GM23248 (cell line): ENCODE measurements at places on chromosomes 5 and 9. TPM values are rescaled to one million over a fixed set of nuclear protein-coding genes. Genes with fewer than 3 reads are reported as not detected.

GRCh38 chr5:180605554-180606214 is 14.4 kb upstream of the SCGB3A1 start:
- peak; percentile 57 for DNase-seq

- DNase-seq: peak; percentile 57
Measured at GRCh38 chr5:15495026-15495425, 5.0 kb upstream of the FBXL7 start.

The FOXD4L5 gene
- total RNA-seq: not detected in 2 replicates

The MELK gene
- 23.2 and 23.3 TPM in 2 replicates for total RNA-seq

- DNase-seq: peak; percentile 17
Measured at GRCh38 chr5:58383448-58383847, 76.4 kb downstream of the PLK2 start.

The PDGFRB gene
- 189 and 205 TPM in 2 replicates for total RNA-seq

The NUP188 gene
- 45.9 and 57.0 TPM in 2 replicates for total RNA-seq

DNA sequence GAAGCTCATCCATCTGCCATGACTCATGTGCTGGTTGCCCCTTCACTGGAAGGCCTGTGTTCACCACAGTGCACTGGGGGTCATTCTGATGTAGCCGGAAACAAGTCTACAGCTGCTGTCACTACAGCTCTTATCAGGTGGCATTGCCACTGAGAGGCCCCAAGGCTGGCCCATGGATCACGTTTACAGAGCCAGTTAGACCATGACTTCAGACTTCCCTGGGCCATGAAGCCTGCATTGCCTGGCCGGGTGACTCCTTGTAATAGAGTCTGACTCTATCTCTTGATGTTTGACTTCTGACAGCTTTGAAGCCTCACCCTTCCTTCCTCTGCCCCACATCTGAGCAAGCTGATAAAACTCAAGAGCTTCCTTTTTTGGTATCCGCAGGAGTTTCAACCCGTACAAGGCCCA is 473.5 kb upstream of the DAP start:
- no peak for DNase-seq

The POU5F2 gene
- total RNA-seq: 0.32 and 0.76 TPM in 2 replicates

- no peak for DNase-seq
Measured at GRCh38 chr5:5613261-5613990, 190.9 kb downstream of the ICE1 start.

DNA sequence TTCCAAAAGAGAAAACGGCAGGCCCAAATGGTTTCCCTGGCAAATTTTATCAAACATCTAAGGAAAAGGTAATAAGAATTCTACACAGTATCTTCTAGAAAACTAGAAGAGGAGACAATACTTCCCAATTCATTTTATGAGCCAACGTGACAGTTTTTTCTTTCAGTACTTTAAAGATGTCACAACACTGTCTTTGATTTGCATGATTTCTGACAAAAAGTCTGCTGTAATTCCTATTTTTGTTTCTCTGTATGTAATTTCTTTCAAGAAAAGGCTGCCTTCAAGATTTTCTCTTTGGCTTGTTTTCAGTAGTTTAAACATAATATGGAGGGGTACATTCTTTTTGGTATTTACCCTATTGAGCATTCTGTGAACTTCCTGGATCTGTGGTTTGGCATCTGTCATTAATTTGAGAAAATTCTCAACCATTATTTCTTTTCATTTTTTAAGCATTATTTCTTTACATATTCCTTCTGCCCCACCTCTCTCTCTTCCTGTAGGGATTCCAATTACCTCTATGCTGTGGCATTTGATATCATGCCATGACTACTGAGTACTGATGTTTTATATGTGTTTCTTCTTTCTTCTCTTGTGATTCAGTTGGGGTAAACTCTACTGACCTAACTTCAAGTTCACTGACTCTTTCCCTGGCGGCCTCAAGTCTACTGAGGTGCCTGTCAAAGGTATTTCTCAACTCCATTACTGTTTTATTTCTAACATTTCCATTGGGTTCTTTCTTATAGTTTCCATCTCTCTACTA is 32.2 kb downstream of the ANKS6 start:
- peak; percentile 26 for DNase-seq

DNA sequence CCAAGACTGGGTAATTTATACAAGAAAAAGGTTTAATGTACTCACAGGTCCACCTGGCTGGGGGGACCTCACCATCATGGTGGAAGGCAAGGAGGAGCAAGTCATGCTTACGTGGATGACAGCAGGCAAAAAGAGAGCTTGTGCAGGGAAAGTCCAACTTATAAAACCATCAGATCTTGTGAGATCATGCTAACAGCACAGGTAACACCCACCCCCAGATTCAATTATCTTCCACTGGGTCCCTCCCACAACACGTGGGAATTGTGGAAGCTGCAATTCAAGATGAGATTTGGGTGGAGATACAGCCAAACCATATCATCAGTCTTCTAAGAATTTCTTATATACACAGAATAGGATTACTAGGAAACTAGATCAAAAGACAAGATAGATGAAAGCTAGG is 555.6 kb downstream of the PRR16 start:
- no peak for DNase-seq

DNA sequence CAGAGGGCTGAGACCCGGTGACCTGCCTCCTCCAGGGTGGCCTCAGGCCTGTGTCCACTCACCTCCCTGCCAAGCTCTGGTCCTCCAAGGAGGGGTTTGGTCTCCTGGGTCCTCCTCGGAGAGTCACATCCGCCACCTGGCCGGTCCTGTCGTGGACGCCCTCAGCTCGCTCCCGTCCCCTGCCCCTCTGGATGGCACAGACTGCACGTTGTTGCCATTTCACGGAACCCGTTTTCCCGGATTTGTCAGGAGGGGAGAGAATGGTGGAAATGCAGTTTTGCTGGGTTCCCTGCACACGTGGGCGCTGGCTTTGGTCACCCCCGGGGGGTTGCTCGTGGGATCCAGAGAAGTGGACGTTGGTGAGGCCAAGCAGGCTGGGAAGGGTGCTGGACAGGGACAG is 62.7 kb downstream of the RXRA start:
- no peak for DNase-seq

The TMEM171 gene
- total RNA-seq: 5.8 and 6.7 TPM in 2 replicates

The OR13C4 gene
- not detected in 2 replicates for total RNA-seq

DNA sequence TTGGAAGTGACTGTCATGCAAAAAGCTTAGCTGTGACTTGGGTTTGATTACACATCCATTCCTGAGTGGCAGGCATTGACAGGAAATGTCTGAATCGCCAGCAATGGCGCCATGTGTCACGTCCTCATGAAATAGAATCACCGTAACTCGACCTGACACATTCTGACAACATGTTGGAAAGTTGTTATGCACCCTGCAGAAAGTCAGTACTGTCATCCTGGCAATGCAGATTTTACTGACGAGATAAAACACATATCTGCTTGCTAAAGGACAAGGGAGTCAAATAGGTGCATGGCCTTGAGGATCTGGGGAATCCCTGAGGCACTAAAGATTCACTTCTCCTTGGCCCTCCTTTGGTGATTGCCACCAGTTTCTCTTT is 344.2 kb downstream of the SPATA31D1 start:
- DNase-seq: peak; percentile 12

The PTGS1 gene
- total RNA-seq: 39.6 and 51.5 TPM in 2 replicates

GRCh38 chr5:176737746-176738636 is 72.4 kb upstream of the UNC5A start:
- DNase-seq: no peak

The PHF24 gene
- total RNA-seq: 0.25 TPM in 1 of 2 replicates, not detected in the other

- no peak for DNase-seq
Measured at GRCh38 chr9:123087359-123087888, 54.0 kb downstream of the GPR21 start.

- DNase-seq: no peak
Measured at GRCh38 chr9:82938426-82939218, 124.3 kb downstream of the RASEF start.

The MYO10 gene
- 43.2 and 49.1 TPM in 2 replicates for total RNA-seq

DNA sequence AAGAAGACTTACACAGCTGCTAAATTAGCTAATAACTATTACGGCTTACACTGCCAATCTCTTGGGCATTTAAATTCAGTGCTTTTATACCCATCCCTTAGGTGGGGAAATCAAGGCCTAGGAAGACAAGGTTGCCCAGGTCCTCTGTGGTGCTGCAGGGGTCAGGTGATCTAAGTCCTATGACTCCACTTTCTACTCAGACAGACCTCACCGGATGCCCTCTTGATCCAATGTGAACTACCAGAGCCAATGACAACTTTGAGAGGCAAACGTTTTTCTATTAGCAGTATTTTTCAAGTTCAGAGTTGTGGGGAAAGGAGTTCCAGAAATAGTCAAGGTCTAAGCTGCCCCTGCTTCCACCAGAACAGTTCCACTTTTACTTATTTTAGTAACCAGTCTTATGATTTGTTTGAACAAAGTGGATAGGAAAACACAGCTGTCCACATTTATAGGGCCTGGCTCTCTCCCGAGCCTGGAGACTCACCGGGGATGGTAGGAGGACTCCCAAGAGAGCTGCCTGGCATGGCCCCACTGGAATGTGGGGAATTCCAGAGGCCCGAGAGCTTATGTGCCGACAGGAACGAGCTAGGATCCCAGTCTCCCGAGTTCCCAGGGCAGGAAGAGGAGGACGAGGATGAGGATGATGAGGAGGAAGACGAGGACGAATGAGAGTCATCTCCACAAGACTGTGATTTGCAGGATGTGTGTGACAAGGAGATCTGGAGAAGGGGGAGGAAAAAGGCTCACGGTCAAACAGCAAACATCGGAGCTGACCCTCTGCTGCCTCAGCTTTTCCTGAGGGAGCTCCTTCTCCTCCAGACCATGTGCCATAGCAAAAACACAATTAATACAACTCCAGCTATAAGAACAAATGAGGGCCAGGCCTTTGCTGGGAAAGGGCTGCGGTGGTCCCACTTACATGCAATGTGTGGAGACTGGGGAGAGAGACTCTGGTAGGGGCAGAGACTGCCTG is 16.7 kb downstream of the FAM193B start:
- DNase-seq: peak; percentile 93

- DNase-seq: peak; percentile 68
Measured at GRCh38 chr5:57539281-57539701, 56.7 kb upstream of the ACTBL2 start.

DNA sequence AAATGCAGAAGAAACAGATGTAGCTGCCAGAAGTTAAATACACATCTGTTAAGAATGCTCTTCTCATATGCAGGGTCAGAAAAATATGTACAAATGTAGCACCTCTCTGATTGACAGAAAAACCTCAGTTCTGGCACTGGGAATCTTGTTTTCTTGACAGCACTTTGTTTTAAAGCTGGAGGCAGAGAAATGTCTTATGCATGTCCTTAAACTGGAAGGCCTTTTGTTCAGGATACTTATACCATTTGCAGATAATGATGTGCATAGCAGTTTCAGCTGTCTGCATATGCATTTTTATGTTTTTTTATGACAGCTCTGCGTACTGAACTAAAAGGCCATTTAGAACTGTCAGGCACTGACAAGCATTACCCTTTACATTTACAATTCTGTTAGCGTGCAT is 567.9 kb downstream of the EBF1 start:
- DNase-seq: no peak

- DNase-seq: no peak
Measured at GRCh38 chr9:84270847-84271530, 69.6 kb downstream of the SLC28A3 start.

- DNase-seq: no peak
Measured at GRCh38 chr5:10445352-10445751, 3.7 kb downstream of the ROPN1L start.

GRCh38 chr5:175279506-175279905 is 164.5 kb downstream of the DRD1 start:
- DNase-seq: no peak

- peak; percentile 93 for DNase-seq
Measured at GRCh38 chr9:35728041-35728971, 3.7 kb downstream of the TLN1 start.

GRCh38 chr5:131462454-131462853 is 172.6 kb downstream of the RAPGEF6 start:
- DNase-seq: no peak

The CER1 gene
- total RNA-seq: not detected in 2 replicates

DNA sequence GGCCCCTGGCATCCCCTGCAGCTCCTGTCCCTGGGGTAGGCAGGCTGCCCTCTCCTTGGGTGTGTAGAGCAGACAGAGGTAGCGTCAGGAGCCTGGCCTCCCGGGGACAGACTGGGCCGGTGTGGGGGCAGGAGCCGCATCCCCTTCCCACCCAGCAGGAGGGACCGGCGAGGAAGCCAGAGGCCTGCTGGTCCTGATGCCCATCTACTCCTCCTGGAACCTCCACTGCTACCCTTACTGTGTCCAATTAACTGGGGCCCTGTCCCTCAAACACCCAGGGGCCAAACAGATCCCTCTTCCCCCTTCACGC is 15.6 kb downstream of the RALGDS start:
- no peak for DNase-seq

DNA sequence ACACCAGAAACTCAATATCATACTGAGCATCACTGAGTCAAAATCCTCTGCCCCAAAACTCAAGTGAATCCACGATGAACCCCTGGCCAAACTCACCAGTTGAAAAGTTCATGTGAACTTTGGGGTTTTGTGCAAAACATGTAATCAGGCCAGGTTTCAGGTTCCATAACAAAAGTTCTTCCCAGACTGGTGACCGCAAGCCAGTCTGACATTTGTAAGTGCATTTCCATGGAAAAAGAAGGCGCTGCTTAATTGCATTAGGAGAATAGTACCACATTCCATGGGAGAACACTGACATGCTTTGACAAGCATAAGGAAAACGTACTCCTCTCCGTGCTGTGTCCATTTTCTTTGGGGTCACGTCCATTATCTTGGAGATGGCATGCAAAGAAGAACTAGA is 567.0 kb downstream of the BNC2 start:
- DNase-seq: no peak

The ZFP37 gene
- total RNA-seq: 1.7 and 2.9 TPM in 2 replicates

DNA sequence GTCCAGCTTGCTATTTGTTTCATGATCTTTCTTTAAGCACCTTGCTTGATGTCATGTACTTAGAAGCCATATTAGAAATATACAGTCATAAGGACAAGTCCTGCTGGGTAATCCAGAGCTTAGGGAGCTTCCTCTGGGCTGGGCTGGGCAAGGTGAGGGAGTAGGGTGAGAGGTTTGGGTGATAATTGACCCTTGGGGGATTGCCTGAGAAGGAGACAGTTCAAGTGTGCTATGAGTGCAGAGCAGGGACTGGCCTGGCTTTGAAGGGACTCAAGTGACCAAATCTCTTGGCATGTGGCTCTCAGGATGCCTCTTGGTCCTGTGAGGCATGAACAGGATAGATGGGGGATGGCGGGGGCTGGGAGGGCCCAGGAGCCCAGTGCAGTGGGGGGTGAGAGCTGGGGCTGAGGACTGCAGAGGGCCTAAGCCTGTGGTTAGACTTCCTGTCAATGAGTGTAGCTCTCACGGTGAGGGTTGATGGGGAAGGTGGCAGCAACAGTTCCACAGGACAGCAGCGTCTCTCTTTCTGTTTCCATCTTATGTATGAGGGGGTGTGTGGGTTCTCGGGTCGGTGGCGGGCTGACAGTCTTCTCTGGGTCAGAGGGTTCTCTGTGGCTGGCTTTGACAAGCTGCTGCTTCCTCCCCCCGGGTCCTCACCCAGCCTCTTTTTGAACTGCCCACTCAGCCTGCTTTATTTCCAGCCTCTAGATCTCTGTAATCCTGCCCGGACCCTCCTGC is 53.5 kb downstream of the RGS3 start:
- no peak for DNase-seq

The NOXA1 gene
- 0.32 TPM in 1 of 2 replicates, not detected in the other for total RNA-seq

The SPINK7 gene
- total RNA-seq: not detected in 2 replicates

The CDH9 gene
- not detected in 2 replicates for total RNA-seq

GRCh38 chr5:151717416-151717815 is 30.7 kb upstream of the SPARC start:
- peak; percentile 29 for DNase-seq

GRCh38 chr9:133513214-133514100 is 11.3 kb downstream of the MYMK start:
- DNase-seq: no peak

The NEUROG1 gene
- not detected in 2 replicates for total RNA-seq

GRCh38 chr5:79023947-79024346 is 38.8 kb upstream of the ARSB start:
- no peak for DNase-seq

The NXNL2 gene
- 3.1 TPM in 1 of 2 replicates, not detected in the other for total RNA-seq

The ORM2 gene
- total RNA-seq: not detected in 2 replicates
